Stimulated activated CD4-positive, alpha-beta T cell treated with anti-CD3 and anti-CD28 coated beads, TNF-alpha, amount 100 ng/mL, for 48 hours (primary cell): ENCODE measurements at places on chromosomes 1 and 21.
A peak's percentile ranks its signal among the peaks of the same experiment; 100 is the strongest.

GRCh38 chr1:46003315-46003714 is 129.1 kb downstream of the PIK3R3 start:
- no peak for DNase-seq

DNA sequence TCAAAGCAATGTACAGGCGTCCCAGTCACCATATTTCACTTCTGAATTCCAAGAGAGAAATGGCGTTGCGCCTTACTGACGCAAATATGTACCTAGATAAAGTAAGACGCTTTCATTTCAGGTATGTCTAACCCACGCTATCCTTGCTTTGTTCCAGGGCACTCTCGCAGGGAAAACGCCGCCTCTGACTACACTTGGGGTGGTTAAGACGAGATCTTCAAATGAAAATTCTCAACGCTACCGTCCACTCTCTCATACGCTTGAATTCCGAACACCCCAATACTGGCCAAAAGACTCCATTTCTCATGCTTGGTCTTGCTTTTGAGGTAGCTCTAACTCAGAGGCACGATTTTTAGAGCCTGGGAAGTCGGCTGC is 736 bp upstream of the ZMPSTE24 start:
- DNase-seq: no peak

DNA sequence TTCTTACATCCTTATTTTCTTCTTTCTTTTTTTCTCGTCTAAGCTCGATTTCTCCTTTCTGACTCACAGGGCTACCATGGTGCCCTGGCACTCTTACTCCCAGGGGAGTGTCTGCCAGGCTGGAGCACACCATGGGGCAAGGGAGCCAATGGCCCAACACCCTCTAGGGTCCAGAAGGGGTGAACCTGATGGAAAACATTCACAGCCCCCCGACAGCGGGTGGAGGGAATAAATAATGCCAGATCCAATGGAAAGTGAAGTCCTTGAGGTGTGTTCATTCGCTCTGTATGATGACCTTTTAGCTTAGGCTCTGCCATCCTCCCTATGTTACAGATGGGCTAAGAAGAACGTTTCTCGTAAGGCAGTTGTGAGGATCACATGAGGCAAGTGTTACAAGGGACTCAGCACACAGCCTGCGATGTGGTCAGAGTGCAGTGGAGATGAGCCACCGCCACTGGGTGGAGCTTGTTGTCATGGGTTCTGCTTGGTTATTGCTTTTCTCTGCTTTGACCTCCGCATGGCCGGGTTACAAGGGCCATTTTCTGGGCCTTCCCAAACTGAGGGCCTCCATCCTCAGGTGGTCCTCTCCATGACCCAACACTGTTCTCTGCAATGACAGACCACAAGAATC is 3.5 kb upstream of the FCMR start:
- DNase-seq: no peak

GRCh38 chr1:59504276-59504675 is 207.4 kb downstream of the FGGY start:
- no peak for DNase-seq

GRCh38 chr1:232952514-232953499 is 2.4 kb downstream of the NTPCR start:
- peak; percentile 9 for DNase-seq

DNA sequence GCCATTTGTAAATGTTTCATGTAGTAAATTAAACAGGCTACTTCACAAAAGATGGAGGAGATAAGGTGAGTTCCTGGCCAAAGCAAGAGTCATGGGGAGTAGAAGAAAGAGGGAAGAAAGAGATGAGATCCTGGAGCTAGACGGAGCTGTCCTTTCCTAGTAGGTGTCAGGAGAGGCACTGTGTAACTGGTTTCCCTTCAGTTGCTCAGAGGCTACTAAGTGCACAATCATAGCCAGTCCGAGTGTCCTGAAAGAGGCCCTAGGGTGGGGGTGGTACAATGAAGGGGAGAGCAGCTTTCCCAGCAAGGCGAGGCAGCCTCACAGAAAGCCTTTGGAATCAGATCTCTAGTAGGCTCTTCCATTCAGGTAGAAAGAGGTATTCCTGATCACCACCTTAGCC is 390.9 kb downstream of the KCNH1 start:
- no peak for DNase-seq

DNA sequence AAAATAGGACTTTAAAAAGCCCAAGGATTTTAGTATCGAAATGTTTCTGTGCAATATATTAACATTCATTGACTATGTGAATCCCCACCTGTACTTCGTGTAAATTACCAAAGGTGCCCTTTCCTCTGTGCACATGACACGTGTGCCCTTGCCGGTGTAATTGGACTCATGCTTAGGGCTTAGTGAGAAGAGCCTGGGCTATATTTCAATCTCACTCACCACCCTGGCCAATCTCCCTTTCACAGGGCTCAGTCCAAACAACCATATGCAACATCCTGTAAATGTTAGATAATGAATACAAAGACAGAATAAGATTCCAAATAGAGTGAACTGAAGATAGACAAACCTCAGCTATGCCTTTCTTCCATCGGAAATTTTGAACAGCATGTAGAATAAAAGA is 564.3 kb downstream of the USP25 start:
- DNase-seq: no peak

GRCh38 chr21:33139084-33139483 is 69.1 kb downstream of the OLIG1 start:
- DNase-seq: no peak

DNA sequence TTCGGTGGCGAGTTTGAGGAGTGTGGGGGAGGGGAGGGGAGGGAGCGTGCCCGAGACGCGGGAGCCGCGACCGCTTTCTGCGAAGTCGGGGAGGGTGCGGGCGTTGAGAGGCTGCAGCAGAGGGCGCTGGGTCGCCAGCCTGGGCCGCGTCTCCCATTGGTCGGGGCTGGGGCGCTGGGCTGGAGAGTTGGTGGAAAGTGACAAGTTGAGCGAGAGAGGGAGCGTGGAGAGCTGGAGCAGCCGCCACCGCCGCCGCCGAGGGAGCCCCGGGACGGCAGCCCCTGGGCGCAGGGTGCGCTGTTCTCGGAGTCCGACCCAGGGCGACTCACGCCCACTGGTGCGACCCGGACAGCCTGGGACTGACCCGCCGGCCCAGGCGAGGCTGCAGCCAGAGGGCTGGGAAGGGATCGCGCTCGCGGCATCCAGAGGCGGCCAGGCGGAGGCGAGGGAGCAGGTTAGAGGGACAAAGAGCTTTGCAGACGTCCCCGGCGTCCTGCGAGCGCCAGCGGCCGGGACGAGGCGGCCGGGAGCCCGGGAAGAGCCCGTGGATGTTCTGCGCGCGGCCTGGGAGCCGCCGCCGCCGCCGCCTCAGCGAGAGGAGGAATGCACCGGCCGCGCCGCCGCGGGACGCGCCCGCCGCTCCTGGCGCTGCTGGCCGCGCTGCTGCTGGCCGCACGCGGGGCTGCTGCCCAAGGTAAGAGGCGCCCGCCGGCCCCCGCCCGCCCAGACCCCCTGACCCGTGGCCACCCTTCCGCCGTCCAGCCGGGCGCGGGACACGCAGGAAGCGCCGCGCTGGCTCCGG is at the start of gene ROR1:
TSS of gene ROR1 (plus strand) at position 203 of the 802 bp plus-strand sequence.
- peak; percentile 51 for DNase-seq

GRCh38 chr1:204285436-204286305 is 71.9 kb upstream of the GOLT1A start:
- DNase-seq: no peak

GRCh38 chr1:98035602-98036002 is 114.8 kb upstream of the DPYD start:
- no peak for DNase-seq

DNA sequence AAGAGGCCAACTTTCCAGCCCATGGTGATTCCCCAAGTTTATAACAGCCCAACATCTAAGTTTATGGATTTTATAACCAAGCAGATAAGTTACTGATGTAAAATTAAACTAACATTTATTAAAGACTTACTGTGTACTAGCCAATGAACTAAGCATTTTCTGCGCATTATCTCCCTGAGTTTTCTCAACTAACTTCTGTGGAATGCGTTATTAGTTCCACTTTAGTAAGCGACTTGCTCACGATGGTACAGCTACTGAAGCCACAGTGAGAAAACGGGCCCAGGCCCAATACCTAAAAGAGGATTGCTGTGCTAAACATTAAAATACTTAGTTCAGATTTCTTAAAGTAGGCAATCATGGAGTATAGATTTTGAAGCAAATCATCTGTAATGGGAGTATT is 61.0 kb downstream of the ZBTB18 start:
- DNase-seq: no peak

GRCh38 chr21:38840456-38841300 is 34.9 kb downstream of the ETS2 start:
- no peak for DNase-seq

DNA sequence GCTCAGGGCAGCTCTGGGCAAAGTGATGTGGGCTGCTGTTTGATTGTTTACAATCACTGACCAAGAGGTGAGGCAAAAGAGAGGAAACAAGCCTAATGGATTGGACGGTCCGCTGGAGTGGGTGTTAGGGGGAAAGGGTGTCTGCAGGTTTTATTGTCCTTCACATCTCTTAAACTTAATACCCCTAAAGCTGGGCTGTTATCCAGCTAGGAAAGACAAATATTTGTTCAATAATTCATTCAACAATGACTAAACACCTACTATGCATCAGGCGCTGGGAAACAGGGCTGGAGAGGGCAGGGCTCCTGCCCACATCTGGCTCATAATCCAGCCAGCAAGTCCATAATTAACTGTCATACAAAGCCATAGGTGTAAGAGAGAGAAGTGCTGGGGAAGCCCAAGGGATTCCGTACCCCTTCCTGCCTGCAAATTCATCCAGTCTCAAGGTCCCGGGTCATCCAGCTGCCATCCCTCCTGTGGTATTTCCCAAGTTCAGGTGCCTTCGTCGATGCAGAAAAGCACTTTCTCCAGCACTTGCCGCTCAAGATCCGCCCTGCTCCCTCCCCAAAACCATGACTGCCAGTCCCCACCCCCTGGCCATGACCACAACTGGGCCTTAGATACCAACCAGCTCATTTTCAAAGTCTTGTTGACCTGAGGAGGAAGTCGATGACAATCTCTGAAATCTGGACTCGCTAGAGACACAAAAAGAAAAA is 10.7 kb downstream of the TMEM63A start:
- DNase-seq: no peak

DNA sequence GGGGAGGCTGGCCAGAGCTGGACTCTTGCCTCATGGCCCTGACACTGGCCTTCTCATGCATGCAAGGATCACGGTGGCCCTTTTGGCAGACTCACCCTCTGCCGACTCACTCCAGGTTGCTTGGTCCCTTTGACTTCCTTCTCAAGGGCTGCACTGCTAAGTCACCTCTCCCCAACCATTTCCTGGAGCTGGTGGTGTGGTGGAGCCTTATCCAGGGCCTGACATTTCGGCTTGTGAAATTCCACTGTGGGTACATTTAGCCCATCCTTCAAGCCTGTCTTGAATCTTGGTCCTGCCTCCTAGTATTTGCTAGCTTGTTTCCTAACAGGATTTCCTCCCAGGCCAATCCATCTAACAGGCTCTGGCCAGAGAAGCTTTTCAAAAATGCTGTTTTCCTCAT is 52.6 kb upstream of the JUN start:
- DNase-seq: no peak

- no peak for DNase-seq
Observed at GRCh38 chr1:41485605-41486004, 1.1 kb upstream of the EDN2 start.

DNA sequence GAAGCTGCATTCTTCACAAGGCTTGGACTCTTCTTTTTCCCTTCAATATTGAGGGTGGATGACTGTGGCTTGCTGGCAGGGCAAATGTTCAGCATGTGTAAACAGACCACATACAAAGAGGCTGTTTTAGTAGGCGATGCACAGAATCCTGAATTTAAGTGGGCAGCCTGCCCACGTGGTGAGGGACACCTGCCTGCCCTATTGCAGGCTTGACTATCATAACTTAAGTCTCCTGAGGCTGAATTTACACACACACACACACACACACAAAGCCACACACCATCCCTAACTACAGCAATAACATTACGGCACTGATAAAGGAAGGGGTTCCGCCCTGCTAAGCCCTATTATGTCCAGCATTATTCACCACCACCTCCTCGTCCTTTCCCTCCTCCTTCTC is 15.9 kb downstream of the SYT2 start:
- no peak for DNase-seq

- DNase-seq: no peak
Observed at GRCh38 chr1:111476761-111477309, 3.1 kb downstream of the C1orf162 start.

DNA sequence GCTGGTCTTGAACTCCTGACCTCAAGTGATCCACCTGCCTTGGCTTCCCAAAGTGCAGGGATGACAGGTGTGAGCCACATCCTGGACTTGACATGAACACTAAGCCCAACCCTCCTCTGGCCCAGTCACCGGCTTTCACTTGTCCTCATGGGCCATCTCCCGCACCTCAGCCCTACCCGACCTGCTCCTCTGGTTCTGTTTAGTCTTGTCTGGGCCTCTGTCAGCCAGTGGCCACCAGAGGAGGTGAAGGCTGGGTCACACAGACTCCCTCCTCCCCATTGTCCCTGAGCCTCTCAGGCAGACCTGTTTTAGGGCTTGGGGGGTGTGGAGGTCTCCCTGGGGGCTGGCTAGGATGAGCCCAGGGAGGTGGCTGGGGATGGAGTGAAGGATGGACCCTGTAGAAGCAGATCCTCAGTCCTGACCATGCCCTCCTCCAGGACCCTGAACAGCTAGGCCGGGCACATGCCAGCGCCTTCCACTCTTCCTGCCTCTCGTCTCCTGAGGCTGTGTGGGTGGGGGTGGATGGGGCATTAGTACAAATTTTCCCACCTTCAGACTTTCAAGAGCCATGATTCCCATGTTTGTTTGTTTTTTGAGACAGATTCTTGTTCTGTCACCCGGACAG is 26.1 kb upstream of the UMODL1 start:
- no peak for DNase-seq

DNA sequence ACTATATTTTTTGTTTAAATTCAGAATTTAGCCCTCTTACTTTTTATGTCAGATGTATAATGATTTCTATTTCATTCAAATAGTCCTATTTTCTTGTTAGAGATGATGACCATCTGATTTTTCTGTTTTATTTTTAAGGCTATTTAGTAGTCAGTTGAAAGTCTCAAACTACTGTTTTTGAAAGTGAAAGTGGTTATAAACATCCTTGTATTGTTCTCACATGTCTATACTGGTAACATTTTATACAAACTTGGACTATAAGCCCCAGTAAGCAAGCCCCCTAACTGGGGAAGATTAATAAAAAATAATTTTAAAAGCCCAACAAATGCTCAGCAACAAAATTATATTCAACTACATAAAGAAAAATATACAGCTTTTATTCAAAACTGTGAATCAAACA is 271.3 kb upstream of the RGS18 start:
- no peak for DNase-seq

GRCh38 chr1:21645550-21645949 is 23.6 kb downstream of the RAP1GAP start:
- no peak for DNase-seq

- DNase-seq: no peak
Observed at GRCh38 chr1:242870966-242871365, 346.5 kb upstream of the PLD5 start.

GRCh38 chr1:37041483-37041882 is 7.2 kb upstream of the GRIK3 start:
- DNase-seq: no peak
